ENCODE measurements at places on chromosomes 12 and 14.

DNA sequence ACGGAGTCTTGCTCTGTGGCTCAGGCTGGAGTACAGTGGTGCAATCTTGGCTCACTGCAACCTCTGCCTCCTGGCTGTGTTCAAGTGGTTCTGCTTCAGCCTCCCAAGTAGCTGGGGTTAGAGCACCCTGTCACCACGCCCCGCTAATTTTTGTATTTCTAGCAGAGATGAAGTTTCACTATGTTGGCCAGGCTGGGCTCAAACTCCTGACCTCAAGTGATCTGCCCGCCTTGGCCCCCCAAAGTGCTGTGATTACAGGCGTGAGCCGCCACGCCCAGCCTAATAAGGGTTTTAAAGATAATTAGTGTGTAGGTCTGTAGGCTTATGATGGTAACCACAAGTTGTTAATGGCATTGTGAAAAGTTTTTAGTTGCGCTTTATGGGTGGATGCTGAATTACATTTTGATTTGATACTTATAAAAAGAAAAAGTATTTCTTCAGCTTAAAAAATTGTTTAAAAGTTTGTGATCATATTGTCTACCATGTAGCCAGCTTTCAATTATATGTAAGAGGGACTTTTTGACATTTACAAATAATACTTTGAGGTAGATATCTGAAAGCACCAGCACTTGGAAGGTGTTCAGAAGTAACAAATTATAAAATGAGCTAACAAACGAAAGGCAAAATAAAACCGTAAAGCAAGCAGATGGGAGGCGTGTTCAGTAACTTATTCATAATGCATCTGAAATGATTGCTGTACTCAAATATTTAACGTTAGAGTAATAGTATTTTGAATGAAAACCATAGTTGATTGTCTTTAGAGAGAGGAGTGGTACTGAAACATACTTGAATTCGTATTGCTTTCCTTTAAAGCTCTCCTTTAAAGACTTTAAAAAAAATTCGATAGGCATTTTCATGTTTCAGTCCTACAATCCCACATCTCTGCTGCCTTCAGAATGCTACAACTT is 37.1 kb downstream of the MDM2 start:
- no peak for DNase-seq

GRCh38 chr12:49888461-49889151 is 15.1 kb downstream of the FAIM2 start:
- DNase-seq, result no peak

DNA sequence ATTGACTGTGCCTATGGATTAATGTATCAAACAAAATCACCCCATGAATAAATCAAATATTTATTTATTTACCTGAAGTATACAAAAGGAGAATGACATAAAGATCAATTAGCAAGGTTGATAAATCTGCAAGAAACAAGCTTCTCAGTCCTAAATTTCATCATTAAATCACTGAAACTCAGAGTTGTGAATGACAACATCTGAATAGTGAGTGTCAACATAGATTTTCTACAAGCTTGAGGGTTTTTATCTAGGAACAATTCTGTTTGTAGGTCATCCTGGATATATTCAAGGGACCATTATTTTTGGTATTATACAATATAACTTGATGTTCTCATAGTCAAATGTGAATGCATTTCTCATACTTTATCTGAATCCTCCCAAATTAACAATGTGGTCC is 17.4 kb upstream of the KLRF1 start:
- no peak for DNase-seq

DNA sequence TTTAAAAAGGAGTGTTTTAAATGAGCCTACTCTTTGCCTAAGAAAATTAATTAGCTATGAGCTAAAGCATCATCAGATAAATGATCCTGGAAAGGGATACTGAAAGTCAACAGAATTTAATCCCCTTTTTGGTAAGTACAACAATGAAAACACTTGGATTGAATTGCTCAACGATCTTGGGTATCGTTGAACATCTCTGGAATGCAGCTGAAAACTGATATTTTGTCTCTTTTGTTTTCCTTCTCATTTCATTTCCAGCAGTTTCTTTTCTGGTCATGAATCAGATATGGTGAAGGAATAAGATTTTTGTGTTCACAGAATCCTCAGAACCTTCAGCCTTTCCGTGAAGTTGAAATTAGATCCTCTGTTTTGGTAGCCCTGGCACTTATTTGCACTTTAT is 771.2 kb downstream of the FSCB start:
- DNase-seq, result no peak

DNA sequence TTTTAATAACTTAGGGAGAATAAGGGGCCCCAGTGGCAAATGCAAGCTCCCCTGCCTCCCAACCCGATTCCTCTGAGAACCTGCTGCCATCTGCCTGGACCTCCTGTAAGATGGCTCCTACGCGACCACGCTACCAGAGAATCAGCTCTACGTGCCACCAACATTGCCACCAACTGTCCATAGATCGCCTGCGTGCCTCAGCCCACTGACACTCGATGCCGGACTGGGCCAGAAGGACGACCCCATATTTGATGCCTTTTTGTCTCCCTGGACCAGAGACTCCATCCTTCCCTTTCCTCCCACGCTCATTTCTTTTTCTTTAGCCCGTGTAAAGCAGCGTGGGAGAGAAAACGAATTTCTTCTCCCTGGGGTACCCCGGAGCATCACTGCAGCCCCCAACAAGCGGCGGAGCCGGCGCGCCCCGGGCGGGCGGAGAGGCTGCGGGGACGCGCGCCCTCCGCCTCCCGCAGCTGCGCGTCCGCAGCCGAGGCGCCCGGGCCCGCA is 565 bp upstream of the KLHL42 start:
- no peak for DNase-seq

- DNase-seq, result peak; percentile 84
These were observed 116.4 kb upstream of the CCND2 start for GRCh38 chr12:4157122-4157521.

- DNase-seq, result no peak
These were observed 57.0 kb upstream of the CERS5 start for GRCh38 chr12:50224026-50224692.

DNA sequence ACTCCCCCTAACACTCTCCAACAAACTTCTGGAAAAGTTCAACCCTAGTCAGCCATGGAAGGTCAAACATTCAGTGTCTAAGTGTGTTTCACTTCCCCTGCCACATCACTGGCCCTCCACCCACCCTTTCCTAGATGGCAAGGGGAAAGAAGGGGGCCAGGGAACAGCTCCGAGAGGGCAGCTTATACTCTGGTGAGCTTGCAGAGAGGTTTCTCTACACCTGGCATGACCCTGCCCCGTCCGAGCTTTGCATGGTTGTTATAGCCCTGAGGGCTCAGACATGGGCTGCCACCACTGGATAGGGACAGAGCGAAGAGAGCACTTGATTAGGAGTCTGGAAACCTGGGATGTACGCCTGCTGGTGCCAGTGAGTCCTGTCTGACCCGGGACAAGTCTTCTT is 4.0 kb downstream of the ACVRL1 start:
- DNase-seq, result no peak

DNA sequence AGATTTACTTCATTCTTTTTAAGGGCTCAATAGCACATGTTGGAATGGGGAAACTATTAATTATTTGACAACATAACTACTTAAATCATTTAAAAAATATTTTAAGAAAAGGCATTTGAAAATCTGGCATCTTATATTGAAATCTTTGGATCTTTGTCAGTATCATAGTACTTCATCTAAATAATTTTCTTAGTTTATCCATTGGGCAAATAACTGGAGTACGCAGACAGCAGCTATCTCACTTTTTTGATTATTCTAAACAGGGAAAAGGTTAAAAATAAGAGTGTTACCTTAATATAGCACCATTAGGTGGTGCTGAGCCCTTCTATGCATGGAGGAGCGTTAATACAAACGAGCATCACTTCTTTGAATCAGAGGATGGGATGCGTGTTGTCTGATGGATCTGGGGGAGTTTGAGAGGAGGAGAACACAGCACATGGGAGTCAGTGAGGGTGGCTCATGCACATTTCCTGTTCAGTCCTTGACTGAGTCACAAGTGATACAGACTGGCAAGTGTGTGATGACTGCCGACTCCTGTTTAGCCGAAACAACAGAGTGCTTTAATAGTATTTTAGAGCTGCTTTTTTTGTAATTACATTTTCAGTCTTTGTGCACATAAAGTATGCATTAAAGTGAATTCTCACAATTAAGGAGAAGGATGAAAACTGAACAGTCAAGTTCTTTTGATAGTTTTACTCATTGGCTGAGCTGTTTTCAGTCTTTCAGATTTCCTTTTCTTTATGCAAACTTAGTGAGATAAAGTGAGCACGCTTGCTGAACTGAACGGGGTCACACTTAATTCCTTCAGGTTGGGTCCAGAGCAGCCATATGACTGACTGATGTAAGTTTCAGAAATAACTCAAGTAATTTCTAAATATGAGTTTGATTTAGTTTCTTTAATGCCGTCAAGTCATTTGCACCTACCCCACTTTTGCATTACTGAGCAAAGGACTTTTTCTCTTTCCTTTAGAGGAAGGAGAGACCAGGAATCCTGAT is 92.7 kb downstream of the DIP2B start:
- peak; percentile 76 for DNase-seq

GRCh38 chr12:90280033-90280432 is 571.4 kb upstream of the ATP2B1 start:
- DNase-seq, result peak; percentile 70

- DNase-seq, result no peak
These were observed 239.4 kb upstream of the CRY1 start for GRCh38 chr12:107332743-107333142.

DNA sequence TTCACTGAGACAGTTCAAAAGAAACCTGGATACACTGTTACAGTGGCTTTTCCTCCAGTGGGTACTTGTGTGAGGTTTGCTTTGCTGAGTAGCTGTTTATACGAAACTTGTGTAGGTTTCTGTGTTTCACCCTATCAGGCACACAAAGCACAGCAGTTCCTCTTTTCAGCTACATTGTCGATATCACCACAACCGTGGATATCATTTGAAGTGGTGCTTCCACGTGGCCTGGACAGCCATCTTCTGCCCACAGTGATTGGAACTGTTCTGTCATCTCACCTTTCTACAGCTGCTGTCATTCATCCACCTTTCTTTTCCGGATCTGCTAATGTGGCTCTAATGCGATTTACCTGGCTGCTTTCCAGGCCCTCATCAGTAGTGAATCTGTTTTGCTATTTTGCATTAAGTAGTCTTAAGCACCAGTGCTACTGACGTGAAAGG is 368.8 kb downstream of the SYT1 start:
- DNase-seq, result no peak

- DNase-seq, result no peak
These were observed 216.1 kb downstream of the MSRB3 start for GRCh38 chr12:65494537-65494936.

- no peak for DNase-seq
These were observed 111.2 kb downstream of the ITPR2 start for GRCh38 chr12:26721800-26722199.

- DNase-seq, result no peak
These were observed 365.2 kb downstream of the SEC23A start for GRCh38 chr14:38737686-38738407.

- no peak for DNase-seq
These were observed 615 bp upstream of the ASB8 start for GRCh38 chr12:48157889-48158370.

DNA sequence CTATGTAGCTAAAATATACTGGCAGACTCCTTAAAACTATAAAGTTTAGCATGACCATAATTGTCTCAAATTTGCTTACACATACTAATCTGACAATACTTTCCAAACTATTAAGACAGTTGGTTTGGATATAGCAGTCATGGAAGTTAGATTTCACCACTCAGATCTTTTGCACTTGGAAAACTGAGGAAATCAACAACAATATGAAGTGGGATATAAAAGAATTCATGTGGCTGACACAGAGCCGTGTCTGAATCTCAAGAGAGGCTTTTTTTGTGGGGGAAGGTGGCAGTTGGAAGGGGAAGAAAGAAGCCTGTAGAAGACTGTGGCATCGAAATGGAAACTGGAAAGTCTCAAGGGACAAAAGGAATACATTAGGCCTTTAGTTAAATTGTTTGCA is 166.6 kb upstream of the FLRT2 start:
- no peak for DNase-seq

- peak; percentile 0 for DNase-seq
These were observed 543.9 kb upstream of the LRFN5 start for GRCh38 chr14:41062826-41063225.

GRCh38 chr14:26887847-26888246 is 290.0 kb upstream of the NOVA1 start:
- no peak for DNase-seq

DNA sequence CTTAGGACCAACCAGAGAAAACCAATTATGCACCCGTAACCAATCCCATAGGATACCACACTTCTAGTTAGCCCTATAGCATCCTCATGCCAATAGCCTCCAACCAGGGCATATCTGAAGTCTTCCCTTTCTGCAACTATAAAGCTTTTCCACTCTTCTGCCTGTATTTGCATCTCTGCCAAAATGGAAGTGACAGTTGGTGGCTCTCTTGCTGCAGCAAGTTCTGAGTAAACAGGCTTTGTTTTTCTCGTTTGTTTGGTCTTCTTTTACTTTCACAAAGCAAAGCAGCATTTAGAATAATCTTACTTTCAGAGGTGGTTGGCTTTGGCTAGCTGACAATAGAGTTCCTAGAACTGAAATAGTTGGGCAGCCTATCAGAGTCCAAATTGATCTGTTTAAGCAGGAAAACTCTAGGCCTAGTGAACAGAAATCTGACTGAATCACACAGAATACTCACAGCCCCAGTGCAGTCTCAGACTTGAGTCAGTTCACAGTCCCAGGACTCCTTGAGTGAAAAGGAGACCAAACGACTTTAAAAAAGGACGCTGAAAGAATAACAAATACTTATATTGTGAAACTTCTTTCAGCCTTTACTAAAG is 1029.7 kb upstream of the LRFN5 start:
- no peak for DNase-seq

- no peak for DNase-seq
These were observed 3.6 kb upstream of the HSPB8 start for GRCh38 chr12:119175081-119175480.

Measured in foreskin keratinocyte (primary cell).